Thyroid gland (tissue), 4 donors: ENCODE measurements at places on chromosomes 5 and 9. TPM values are rescaled to one million over a fixed set of nuclear protein-coding genes. Genes with fewer than 3 reads are reported as not detected.

- DNase-seq = no peak
Measured at GRCh38 chr9:87054999-87055686, 107.8 kb upstream of the GAS1 start.

- DNase-seq = no peak
Measured at GRCh38 chr9:206481-206880, 8.2 kb upstream of the DOCK8 start.

- DNase-seq = no peak
Measured at GRCh38 chr5:175588709-175589429, 69.0 kb upstream of the HRH2 start.

DNA sequence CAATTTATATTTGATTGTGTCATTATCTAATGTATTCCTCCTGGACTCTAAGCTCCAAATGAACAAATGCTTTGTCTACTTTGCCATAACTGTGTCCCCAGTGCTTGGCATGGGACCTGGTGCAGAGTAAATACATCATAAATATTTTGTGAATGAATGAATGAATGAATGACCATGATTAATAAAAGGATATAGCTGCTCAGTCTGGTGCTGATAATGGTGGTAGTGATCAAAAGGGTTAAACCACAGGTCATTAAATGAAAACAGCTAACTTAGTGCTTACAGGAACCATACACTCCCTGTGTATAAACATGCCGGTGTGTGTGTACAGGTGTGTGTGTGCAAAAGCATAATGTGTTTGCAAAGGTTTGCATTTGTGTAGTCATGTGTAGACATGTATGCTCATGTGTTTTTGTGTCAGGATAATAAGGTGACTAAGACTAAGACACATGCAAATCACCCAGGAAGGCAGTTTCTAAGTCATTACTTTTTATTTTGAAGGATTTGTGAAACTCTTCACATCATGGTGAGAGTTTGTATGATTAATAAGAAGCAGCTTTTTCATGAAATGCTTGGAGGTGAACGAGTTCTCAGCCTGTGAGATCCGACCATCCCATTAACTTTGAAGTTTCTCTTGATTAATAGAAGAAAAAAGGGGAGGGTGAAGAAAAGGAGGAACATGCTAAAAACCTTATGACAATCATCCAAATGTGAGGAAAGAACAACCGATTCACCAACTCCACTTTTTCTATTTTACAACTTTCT lies 24.6 kb downstream of the SPARC start:
- DNase-seq = no peak

GRCh38 chr5:140217299-140218026 lies 42.5 kb downstream of the CYSTM1 start:
- no peak for DNase-seq

DNA sequence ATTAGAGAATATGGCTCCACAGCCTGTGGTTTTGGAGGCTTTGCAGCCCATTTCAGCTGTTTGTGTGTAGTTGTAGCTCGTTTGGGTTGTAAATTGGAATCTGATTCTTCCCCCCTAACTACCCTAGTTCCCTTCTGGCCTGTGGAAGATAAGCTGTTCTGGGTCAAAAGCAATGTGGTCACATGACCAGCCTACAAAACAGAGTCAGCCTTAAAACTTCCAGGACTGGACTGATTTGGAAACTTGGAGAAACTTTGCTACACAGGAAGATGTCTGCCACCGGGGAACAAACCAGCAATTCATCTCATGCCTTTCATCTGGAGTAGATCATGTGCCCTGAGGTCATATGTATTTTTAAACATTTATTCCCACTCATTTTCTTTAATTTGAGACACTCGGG lies 83.8 kb downstream of the DAPK1 start:
- DNase-seq = no peak

DNA sequence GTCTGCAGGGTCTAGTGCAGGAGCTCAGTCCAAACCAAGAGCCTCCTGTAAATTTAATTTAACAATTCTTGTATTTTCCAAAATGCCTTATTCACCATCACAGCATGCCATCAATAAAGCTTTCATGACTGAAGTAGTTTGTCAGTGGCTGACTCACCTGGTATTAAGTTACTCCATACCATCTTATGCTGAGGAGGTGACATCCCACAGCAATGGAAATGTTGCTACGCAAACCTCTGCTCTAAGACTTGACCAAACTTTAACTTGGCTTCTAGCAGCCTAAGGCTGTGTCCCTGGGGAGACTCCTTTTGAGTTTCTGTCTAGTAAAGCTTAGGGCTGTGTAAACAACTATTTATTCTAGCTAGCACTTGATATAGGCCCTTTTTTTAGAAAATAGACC lies 1231.3 kb upstream of the CDH18 start:
- no peak for DNase-seq

GRCh38 chr9:95038666-95039065 lies 278.8 kb downstream of the FANCC start:
- DNase-seq = no peak

DNA sequence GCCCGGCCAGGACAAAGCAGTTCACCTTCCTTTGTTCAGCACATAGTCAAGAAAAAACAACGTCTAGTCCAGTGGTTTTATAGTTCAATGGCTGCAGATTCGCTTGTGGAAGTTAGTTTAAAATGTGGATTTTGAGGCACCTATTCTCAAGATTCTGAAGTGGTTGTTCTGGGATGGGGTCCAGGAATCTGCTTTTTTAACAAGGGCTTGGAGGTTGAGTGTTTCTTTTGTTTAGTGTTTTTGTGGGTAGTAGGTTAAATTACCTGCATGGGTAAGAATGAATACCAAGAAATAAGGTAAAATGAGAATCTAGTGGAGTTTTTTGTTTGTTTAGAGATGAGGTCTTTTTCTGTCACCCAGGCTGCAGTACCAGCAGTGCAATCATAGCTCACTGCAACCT lies 28.4 kb upstream of the NADK2 start:
- DNase-seq = peak; percentile 78

DNA sequence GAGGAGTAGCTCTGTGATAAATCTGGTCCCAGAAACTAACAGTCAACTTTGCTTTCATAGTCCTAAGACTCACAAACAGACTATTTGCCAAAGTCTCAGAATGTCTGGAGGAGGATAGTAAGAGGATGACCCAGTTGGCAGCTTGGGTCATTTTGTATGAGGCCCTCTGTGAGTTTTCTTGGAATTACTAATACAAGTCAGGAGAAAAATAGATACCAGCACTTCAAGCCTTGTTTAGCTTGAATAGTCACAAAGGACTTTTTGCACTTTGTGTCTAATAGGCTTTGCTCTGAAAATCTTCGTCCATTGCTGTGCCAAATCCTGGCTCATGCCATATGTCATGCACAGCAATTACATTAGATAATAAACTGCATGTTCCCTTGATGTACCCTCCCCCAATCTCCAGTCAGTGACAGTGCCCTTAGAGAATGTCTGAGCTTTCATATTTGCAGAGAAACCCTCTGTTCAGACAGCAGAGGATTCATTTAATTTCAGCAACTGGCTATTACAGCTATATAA lies 612.8 kb downstream of the CSNK1G3 start:
- DNase-seq = no peak

GRCh38 chr5:11903121-11903613 lies 1.1 kb downstream of the CTNND2 start:
- DNase-seq = no peak

SLC6A18 gene
- total RNA-seq = not detected
